ENCODE measurements at places on chromosomes 1 and 21.

DNA sequence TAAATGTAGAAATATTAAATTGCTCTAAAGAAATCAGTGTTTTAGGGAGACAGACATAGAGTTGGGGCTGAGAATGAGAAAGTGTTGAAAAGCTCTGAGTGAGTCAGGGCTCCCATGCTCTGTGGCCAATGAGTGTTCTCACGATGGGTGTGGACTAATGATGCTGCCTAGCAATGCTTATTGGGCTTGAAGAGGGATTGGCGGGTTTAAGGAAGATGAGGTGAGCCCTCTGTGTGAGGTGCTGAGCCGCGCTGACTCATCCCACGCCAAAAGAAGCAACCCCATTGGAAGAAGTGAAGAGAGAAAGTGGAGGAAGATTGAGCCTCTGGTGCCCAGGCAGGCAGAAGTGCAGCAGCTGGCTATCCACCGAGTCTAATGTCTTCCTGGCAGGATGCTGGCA is 65.1 kb upstream of the DPT start:
- DNase-seq: no peak

- no peak for DNase-seq
Observed at GRCh38 chr1:43359696-43360095, 915 bp downstream of the CDC20 start.

- no peak for DNase-seq
Observed at GRCh38 chr1:161070761-161071160, 1.1 kb upstream of the ARHGAP30 start.

- peak; percentile 80 for DNase-seq
Observed at GRCh38 chr1:160539990-160540858, 17.2 kb upstream of the SLAMF6 start.

DNA sequence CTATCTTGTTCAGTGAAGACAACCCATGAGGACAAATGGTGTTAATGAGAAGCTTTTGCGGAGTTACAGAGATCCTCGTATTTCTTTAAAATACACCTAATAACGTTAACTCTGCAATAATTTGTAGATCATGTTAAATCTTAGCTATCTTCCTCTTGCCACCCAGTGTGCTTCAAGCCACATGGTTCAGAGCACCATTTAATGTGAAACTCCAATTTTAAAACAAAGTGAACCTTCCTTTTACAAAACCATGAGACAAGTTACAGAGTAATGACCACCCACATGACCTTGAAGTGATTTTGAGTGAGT is 1.7 kb upstream of the KCNE2 start:
- no peak for DNase-seq

DNA sequence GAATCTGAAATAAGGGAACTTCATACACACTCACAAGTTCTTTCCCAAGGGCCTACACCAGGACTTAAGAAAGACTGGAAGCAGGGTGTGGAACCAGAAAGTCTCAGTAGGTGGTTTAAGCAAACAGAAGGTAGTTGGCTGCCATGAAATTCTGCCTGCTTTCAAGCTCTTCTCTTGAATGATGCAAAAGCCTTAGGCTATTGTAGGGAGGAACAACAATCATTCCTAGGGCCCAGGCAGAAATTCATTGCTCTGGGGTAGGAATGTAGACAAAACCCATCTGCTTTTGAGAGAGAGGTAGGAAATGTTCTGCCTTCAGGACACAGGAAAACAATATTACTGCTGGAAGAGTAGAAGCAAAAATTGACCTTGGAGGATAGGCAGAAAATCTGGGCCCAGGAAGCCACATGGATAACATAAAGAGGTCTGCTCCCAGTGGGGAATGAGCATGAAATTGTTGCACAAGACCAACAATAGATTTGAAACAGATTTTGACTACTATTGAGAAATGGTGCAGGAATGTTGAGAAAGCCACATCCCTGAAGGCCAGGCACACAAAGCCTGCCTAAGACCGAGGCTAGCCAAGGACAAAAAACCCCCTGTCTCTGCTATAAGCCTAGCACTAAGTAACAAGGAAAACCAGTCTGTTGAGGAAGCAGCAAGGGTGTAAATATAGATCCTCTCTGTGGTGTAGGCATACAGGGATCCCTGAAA is 22.7 kb upstream of the SFT2D2 start:
- no peak for DNase-seq

DNA sequence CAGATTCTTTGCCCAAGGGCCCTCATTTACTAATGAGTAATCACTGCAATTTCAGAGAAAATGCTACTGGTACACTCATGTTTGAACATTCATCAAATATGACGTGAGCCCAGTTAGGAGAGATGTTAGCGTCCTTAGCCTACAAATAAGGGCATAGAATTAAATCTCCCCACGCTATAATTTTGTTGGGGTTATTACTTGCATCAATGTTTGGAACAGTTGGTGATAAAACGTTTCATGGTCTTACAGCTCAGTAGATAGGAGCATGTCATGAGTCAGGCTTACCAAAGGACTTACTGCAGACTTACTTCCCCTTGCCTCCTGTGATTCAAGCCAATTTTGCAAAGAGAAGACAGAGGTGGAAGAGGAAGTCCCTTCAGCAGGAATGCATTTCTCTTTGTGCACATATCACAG is 304.0 kb downstream of the KIF26B start:
- no peak for DNase-seq

Measured in spleen (tissue), 13 donors.